ENCODE measurements at places on chromosomes 2 and 18.

DNA sequence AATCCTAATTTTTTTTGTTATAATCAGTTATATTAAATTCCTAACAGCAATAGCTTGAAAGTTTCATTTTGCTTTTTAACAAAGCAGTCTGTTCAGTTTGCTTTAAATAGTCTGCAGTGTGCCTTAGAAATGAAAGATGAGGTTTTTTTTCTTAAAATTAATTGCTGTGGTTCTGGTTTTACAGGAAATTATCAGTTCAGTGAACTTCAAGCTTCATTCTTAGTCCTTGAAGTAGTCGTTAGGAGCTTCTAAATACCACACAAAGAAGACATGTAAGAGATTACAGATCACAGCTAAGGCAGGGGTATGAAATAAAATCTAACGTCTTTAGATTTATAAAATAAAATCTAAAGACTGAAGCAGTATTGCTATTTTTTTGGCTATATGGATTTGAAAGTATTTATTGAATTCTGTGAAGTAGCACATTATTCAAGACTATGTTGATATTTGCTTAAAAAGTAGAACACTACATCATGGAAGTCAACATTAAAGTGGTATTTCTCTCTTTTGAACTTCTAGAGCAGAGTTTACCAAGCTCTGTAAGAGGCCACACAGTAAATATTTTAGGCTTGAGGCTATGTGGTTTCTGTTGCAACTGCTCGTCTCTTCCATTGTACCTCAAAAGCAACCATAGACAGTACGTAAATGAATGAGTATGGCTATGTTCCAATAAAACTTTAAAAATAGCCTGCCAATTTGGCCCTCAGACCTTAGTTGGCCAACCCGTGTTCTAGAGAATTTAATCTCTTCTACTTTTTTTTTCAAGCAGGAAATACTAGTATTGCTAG lies 81.5 kb upstream of the STON1 start:
- no peak for DNase-seq

DNA sequence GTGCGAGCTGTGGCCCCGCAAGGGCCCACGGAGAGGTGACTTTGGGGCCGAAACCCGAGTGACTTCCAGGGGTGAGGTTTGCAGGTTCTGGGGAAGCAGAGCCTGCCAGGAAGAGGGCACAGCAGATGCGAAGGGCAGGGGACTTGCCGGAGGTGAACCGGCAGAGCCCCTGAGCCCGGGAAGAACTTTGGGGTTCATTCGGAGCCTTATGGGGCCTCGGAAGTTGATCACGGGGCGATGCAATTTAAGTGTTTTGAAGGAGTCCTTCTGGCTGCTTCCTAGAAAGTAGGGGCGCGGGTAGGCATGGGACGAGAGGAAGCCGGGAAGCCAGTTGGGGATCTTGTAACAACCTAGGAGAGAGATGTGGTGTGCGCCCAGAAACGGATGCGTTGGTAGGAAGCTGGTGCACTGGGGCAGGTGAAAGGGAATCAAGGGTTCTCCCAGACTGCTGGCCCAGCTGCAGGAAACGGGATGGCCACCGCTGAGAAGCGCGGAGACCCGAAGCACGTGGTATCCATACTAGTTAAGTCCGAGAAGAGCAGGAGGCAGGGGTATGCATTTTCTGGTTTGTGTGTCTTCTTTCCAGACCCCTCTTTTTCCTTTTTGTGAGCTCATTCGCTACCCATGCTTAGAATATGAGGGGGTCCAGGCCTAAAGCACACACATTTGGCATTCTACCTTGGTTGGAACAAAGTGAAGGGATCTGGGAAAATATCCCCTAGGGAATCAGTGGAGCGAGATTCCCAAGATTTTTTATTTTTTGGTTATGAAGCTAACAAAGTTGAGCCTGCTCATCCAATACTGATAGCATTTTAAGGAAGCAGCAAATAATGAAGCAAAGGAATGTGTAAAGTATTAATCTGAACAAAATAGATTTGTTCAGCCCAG lies 758 bp downstream of the SCLY start:
- no peak for DNase-seq

- DNase-seq: no peak
These were observed 400 bp downstream of the CCDC88A start for GRCh38 chr2:55419233-55419678.

DNA sequence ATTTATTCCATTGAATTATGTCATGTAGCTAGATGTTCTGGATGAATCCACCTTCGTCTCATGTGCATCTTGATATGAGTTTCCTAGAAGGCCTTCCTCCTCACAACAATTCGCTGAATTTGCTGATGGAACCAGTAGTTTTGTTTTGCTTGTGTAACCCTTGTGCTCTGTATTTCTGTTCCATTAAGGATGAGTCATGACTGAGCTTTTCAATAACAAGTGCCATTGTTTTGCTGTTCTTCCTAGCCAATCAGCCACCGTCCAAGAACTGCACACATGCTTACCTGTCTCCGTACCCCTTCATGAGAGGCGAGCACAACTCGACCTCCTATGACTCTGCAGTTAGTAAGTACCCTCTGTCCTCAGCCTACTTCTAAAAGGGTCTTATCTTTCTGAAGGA lies 2.3 kb downstream of the TMEM182 start:
- no peak for DNase-seq

- no peak for DNase-seq
These were observed 358.3 kb upstream of the KLHL29 start for GRCh38 chr2:23026671-23027070.

DNA sequence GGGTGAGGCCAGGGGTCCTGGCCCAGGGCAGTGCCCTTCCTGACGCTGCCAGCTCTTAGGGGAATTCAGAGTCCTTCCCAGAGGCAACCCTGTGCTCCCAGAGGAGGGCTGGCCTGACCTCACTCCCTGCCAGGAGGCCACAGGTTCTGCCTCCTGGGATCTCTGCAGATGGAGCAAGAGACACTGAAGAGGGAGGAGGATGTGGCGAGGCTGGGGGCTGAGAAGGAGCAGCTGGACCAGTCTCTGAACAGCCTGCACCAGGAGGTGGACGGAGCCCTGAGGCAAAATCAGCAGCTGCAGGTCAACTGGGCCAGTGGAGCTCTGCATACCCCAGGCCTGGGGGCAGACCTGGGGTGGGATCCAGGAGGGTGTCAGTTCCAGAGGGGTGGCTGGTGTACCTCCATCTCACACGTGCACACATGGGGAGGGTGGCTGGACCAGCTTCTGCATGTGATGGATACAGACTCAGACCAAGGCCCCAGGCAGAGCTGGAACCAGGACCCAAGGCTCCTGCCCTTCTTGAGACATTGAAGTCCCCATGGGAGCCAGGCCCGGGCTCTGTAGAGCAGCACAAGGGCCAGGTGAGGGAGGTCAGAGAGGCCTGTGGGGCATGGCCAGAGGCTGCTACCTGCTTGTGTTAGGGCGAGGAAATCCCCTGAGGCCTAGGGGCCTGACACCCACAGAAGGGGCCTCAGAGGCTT lies 9.7 kb upstream of the SNED1 start:
- DNase-seq: no peak

- DNase-seq: no peak
These were observed 155.2 kb downstream of the ATP9B start for GRCh38 chr18:79224381-79224780.

GRCh38 chr18:55007602-55008001 lies 48.3 kb upstream of the CCDC68 start:
- DNase-seq: no peak

GRCh38 chr18:46160050-46160798 lies 56.0 kb downstream of the HAUS1 start:
- no peak for DNase-seq

GRCh38 chr2:221120643-221121042 lies 451.5 kb downstream of the EPHA4 start:
- DNase-seq: no peak

DNA sequence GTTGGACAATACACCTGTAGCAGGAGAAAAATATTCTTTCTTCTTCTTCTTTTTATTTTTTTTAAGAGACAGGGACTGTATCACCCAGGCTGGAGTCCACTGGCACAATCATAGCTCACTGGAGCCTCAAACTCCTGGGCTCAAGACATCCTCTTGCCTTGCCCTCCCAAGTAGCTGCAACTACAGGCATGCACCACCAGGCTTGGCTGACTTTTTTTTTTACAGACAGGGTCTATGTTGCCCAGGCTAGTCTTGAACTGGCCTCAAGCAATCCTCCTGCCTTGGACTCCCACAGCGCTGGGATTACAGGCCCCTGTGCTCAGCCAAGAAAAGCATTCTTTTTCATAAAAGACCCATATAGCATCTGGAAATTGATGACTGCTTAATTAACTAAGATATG lies 17.1 kb upstream of the ARHGAP28 start:
- DNase-seq: no peak

DNA sequence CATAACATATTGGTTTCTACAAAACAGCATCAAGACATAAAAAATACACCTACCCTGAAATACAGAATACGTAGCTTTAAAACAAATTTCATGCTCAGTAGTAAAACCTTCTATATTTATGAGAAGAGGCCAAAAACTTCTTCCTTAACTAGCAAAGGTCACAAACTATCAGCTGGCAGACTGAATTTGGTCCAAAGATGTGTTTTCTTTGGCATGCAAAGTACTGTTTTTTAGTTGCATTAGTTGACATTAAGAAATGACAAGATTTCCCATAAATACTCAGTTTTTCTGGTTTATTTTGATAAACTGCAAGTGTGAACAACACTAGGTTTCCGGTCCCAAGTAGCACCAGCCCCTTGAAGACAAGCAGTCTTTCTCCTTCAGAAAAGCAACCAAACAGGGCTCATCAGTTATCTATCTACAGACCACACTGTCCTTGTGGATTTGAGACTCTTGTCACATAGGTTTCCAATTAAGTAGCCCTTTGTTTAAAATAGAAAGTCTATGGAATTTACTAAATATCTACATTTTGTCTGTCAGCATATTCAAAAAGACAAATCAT lies 35.6 kb downstream of the SLC25A12 start:
- DNase-seq: no peak

DNA sequence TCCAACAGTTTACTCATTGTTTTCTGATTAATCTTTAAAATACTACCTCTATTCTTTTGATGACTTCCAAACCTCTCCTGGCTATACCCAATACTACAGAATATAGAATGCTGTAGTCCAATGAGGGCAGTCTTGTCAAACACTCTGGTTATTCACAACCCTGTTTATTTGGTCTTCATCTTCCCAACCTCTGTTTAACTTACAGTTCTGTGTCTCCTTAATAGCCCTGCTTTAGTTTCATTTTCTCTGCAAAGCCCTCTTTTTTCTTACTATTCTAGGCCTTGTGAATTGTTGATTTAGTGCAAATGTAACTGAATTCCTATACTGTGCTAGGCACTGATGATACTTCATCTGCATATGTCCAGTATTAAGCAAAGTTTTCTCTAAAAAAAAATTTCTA lies 40.0 kb downstream of the ACVR2A start:
- no peak for DNase-seq

- DNase-seq: no peak
These were observed 6.4 kb upstream of the RBM44 start for GRCh38 chr2:237791977-237792727.

DNA sequence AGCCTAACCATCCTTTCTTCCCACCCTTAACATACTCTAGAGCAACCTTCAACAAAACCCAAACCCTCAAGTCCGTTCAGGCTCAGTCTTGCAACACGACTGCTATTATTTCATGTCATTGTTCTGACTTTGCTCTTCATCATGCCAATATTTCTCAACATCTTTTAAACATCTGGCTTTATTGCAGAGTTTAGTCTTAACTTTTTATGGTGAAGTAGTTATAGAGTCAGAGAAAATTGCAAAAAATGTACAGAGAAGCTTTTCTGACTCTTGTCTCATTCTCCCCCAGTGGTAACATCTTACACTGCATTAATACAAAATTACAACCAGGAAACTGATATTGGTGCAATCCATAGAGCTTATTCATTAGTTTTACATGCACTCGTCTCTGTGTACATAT lies 3.9 kb downstream of the MARCO start:
- DNase-seq: no peak

DNA sequence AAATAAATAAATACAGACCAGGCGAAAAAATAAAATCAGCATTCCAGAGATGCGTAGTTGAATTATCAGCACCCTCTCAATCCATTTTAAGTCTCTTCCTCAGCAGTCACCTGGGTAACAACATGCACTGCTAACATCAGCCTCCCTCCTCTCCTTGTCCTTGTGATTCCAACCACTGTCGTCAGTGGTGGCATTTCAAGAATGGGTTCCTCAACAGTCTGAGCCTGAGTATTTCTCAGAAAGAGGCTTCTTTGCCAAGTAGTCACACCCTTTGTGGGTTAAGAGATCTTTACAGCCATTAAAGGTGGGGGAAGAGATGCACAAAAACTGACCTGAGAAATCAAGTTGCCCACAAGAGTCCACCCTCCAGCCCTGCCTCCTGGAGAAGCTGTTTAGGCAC lies 39.0 kb downstream of the NOL10 start:
- no peak for DNase-seq

GRCh38 chr2:30404319-30405259 lies 42.5 kb upstream of the LCLAT1 start:
- DNase-seq: no peak

DNA sequence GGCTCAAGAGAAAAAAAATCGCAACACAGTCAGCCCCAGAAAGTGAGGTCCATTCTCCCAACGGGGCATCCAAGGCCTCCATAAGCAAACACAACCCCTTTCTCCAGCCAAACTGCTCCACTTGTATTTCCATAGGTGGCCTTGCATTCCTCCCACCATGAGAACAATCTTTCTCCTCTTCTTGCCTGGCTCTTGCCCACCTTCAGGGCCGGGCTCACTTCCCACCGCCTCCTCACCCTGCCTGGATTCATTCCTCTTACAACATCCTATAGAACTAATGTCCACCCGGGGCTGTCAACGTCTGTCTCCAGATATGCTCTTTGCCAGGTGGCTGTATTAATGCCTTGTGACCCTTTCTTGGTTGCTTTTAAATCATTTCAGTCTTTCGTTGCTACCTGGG lies 124.5 kb downstream of the SMAD7 start:
- DNase-seq: no peak

DNA sequence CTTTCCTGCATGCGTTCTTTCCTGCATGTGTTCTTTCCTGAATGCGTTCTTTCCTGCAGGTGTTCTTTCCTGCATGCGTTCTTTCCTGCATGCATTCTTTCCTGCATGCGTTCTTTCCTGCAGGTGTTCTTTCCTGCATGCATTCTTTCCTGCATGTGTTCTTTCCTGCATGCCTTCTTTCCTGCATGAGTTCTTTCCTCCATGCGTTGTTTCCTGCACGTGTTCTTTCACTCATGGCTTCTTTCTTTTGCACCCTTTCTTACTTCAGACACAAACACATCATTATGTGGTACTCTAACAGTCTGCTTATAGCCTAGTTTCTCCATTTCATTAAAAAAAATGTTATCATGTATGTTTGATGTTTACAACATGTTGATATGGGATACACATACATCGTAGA lies 261.6 kb upstream of the PXDN start:
- no peak for DNase-seq

- DNase-seq: no peak
These were observed 71.4 kb downstream of the COPS8 start for GRCh38 chr2:237156857-237157779.

DNA sequence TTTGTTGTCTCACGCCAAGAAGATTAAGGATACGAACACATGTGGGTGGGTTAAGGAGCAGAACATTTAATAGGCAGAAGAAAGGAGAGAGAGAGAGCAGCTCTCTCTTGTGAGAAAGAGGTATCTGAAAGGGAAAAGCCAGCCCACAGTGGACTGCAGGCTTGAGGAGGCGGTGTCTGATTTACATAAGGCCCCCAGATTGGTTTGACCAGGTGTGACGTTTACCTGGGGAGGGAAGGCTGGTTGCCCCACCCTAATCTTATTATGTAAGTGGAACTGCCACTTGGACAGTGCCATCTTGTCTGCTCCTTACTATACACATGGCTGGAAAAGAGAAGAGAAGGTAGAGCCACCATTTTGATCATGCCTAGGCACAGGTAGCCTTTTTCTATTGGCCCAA lies 189.2 kb downstream of the NCK2 start:
- DNase-seq: no peak

GRCh38 chr2:73984922-73985307 lies 205 bp downstream of the TET3 start:
- peak; percentile 60 for DNase-seq
